Urothelium cell line (cell line): ENCODE measurements at places on chromosomes 6 and 20.

DNA sequence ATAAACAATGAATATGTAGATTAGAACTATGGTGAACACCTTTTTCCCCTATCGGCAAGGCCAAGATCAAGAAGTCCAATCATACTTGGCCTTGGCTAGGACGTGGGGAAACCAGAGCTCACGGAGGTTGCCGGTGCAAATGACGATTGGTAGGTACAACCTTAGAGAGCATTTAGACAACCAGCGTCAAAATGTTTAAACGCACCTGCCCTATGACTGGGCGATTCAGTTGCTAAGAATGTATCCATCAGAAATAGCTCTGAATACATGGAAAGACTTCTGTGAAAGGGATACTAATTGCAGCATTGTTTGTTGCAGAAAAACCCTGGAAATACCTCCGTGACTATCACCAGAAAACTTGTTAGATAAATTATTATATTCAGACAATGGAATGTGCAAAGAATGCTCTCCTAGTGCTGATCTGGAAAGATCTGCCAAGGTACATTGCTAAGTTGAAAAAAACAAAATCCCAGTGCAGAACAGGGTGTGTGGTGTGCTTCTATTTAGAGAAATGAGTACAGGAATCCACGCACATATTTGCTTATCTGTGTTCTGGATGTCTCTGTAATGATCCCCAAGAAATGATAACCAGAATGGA lies 48.0 kb upstream of the PTPN1 start:
- no peak for DNase-seq

- no peak for DNase-seq
Observed at GRCh38 chr20:40770564-40771307, 81.7 kb upstream of the MAFB start.

GRCh38 chr6:167848783-167849182 lies 22.1 kb downstream of the AFDN start:
- DNase-seq, result no peak

GRCh38 chr20:20255099-20255498 lies 112.8 kb upstream of the INSM1 start:
- no peak for DNase-seq

- no peak for DNase-seq
Observed at GRCh38 chr6:95292011-95292410, 285.3 kb upstream of the MANEA start.

DNA sequence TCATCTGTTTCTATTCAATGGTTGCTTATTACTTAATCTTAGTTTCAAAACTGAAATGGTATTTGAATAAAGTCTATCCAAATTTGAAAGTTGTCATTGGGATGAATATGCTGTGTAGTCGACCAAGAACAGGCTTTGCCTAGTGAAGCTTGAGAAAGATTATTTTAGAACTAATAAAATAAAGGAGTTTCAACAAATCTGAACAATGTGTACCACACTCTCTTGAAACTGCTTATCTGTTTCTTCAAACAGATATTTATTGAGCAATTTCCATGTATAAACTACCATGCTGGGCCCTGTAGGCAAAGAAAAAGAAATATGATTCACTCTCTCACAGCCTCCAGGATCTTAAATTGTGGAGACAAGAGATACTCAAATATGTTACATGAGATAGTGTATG lies 174.4 kb downstream of the OGFRL1 start:
- no peak for DNase-seq

- no peak for DNase-seq
Observed at GRCh38 chr20:15937179-15937578, 636.1 kb downstream of the KIF16B start.

DNA sequence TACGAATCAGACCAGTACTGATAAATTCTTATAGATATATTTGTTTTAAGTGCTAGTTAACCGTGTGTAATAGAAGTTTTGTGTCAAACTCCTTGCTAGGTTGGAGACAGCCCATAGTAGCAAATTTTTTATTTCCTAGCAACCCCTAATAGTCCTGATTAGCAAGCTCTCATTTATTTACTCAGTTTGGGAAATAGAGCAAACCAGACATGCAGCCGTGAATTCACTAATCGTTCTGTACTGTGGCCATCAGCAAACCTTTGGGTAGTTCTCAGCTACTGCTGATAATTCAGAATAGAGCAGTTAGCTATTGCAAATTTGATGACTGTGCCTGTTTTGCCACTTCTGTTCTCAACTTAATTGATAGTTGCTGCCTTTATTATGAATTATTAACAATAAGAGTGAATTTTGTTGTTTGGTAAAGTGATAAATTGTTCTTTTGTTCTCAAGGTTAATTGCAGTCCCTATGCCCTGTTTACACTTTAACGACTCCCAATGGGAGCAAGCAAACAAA lies 215.8 kb downstream of the GRM1 start:
- DNase-seq, result no peak

- peak; percentile 23 for DNase-seq
Observed at GRCh38 chr20:55054453-55054852, 579.1 kb downstream of the DOK5 start.

DNA sequence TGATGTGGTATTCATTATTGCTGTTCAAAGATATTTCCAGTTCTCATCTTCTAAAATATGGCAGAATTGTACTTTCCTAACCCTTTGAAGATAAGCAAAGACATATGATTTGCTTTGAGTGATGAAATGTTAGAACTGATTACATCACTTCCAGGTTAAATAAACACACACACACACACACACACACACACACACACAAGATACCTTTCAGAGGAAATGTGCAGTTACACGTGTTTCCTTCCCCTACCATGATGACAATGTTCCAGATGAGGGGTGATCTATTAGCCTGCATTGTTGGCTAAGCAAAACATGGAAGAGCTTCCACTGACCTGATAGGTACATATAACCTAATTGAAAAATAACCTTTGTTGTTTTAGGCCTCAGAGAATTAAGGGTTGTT lies 11.7 kb upstream of the FRK start:
- DNase-seq, result no peak

DNA sequence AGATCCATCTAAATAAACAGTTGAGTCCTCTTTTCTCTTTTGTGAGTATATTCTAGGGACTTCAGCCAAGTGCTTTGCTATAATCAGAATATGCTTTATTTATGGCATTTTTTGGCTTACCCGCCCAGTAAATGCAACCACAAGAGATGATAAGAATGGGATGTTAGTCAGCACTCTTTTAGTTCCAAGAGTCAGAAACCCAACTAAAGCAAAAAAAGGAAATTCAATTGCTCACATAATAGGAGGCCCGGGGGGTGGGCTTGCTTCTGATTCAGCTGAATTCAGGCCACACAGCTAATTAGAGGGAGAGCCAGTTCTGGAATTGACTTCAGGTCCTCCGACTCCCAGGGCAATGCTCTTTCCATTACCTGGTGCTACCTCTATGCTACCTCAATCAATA lies 250.6 kb downstream of the FARS2 start:
- DNase-seq, result no peak

GRCh38 chr6:56843476-56844349 lies 111.2 kb upstream of the BEND6 start:
- DNase-seq, result peak; percentile 96

DNA sequence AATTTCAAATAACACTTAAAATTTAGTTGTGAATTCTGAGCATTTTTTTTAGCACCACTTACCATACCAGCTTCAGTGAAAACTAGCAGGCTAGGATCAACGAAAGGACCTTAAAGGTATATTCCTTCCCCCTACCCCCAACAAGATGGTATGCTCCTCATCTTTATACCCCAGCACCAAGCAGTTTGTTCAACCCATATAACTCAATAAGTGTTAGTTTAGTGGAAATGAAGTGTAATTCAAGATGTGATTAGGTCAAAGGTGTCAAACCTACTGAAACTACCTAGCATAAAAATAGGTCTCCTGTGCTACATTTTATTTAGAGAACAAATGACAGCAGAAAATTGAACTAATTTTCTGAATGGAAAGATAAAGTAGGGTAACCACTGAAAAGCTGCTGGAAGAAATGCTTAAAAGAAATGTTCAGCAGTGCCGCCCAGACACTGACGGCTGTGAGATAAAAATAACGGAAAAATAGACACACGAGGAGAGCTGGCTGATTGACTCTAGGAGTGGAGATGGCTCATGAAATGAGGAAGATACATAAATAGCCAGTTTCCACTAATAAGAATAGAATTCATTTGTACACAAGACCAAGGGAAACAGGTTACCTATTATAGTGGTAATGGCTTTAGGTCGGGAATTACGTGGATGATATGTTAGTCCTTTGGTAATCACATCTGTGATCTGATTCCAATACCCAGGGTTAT lies 94.8 kb downstream of the IPCEF1 start:
- no peak for DNase-seq

DNA sequence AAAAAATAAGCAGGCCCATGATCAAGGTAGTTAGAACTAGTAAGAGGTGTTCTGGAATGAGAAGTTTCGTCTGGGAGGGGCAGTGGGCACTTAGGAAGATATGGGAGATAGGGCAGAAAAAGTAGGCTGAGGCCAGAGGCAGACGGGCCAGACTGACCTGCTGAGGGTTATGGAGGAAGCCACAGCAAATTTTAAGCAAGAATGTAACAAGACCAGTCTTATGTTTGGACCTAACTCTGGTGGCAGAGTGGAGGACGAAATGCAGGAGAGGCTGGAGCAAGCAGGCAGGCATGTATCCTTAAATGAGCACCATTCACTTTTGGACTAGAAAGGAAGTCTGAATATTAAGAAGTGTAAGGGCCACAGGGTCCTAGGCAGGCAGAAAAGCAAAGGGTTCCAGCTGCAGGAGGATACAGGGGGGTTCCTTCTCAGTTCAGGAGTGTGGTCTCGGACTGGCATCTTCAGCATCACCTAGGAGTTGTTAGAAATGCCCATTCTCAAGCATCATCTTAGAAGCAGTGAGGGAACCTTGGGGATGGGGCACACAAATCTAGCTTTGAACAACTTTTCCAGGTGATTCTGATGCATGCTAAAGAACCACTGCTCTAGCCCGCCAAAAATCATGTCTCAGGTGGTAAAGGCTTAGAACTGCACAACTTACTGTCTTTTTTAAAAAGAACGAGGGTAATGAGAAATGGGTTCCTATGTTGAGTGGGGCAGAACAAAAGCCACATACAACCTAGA lies 1.7 kb upstream of the DSTN start:
- DNase-seq, result peak; percentile 4

GRCh38 chr6:104639668-104640067 lies 220.1 kb downstream of the HACE1 start:
- DNase-seq, result no peak

- DNase-seq, result no peak
Observed at GRCh38 chr20:50692552-50692933, 1.2 kb upstream of the RIPOR3 start.

GRCh38 chr6:17881085-17881858 lies 106.2 kb downstream of the KIF13A start:
- no peak for DNase-seq

- DNase-seq, result peak; percentile 76
Observed at GRCh38 chr6:39166189-39166911, 51.4 kb upstream of the SAYSD1 start.

GRCh38 chr20:3687655-3688054 lies 5.8 kb upstream of the ADAM33 start:
- DNase-seq, result peak; percentile 53

DNA sequence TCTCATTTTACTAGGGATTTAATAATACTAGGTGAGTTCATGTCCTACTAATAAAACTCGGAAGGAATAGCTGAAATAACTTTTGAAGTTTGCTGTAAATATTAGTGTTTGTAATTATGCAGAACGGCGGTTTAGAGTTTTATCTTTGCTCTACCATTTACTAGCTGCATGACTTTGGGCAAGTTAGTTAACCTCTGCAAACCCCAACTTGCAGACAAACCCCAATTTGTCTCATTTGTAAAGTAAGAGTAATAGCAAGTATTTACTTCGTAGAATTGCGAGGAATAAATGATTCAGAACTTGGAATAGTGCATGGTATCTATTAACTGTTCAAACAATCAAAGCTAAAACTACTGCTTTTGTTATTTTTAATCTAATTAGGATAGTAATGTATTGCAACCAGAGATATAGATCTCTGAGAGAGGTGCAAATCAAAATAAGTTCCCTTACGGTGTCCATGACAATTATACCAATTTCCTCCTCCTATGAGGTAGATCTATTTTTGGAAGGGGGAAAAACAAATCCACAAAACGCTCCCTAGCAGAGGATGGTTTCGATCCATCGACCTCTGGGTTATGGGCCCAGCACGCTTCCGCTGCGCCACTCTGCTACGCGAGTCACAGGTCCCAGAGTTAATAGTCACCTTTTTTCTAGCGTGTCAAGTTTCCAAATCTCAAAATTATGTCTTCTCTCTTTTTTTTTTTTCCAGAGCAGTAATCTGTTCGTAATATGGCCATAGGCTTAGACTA lies 35.1 kb upstream of the BTN3A2 start:
- no peak for DNase-seq

- DNase-seq, result peak; percentile 39
Observed at GRCh38 chr6:109944448-109944847, 33.7 kb upstream of the GPR6 start.

DNA sequence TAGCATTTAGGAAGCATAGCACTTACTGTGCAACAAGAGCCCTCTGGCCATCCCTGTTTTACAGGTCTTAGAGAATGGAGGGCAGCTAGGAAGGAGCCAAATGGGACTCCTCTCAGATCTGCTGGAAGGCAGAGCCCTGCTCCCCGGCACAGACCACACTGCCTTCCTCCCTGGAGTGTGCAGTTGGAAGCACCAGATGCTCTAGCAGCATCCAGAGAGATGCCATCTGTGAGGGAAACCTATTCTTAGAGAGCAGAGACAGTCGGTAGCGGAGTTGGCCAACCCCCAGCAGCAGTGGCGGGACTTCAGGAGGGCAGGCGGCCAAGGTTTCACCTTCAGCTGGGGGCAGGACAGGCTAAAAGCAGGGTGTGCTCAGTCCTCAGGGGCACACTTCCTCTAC lies 16.7 kb upstream of the E2F1 start:
- no peak for DNase-seq

DNA sequence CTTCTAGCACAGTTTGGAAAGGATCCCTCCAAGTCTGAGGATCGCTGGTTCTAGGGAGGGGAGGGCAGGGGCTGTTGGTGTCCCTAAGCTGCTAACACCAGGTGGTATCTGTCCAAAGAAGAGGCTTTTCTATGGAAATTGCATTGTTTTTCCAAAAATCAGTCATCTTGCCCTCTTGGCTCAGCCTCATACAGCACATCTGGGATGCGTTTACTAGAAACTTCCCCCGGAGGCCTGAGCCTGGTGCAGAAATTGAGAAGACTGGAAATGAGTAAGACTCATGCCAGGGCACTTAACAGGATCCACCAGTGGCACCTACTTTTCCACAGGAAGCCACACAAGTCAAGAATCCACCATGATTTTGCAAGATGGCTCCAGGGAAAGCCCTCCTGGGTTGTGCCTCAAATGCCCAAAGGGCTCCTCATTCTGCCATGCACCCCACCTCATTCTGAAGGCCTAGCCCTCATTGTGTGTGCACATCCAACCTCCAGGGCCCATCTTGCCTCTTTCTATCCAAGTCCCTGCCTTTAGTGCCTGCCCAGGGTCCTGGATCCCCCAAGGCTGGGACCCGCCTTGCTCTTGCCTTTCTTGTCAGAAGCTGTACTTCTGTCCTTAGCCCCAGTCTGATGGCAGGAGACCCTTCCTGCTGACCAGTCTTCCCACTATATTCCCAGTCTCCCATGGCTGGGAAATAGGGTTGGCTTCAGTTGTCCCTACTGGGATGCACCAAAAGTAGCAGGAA lies 97.6 kb downstream of the MRPL14 start:
- DNase-seq, result no peak
